ENCODE measurements at places on chromosomes 2 and 18.

DNA sequence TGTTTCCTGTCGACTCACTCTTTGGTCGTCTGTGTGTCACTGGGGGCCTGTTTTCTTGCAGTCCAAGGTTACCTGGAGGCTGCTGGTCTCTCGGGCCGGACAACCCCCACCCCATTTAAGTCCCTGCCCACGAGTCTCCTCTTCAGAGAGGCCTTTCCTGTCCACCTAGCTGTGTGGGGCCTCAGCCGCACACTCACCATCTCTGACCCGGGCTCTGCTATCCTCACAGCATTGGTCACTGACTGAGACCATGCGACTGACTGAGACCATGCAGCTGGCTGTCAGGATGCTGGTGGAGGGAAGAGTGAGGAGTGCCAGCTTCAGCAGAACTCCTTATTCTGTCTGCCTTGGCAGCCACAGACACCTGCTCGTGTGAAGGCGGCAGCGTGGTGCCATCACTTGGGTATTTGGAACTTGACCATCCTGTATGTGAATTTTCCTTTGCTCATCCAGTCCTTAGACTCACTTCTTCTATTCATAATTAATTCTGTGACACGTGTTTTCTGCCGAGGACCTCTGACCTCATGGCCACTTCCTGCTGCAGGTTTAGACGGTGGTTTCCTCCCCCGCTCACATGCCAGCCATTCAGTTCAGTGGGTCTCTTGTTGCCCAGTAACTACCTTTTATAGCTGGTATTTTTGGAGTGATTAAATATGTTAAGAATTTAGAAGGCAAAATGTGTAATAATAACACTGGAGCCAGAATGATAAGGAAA, 47.5 kb upstream of the ASB1 start:
- H3K4me1 ChIP-seq: peaks cover 26% of the 10 kb centered on the region
- peaks cover 5% of the 10 kb centered on the region for H3K36me3 ChIP-seq
- no peak overlapping the region for H3K4me3 ChIP-seq
- H3K27me3 ChIP-seq: no peaks in the 10 kb centered on the region
- DNase-seq: peak; percentile 45

DNA sequence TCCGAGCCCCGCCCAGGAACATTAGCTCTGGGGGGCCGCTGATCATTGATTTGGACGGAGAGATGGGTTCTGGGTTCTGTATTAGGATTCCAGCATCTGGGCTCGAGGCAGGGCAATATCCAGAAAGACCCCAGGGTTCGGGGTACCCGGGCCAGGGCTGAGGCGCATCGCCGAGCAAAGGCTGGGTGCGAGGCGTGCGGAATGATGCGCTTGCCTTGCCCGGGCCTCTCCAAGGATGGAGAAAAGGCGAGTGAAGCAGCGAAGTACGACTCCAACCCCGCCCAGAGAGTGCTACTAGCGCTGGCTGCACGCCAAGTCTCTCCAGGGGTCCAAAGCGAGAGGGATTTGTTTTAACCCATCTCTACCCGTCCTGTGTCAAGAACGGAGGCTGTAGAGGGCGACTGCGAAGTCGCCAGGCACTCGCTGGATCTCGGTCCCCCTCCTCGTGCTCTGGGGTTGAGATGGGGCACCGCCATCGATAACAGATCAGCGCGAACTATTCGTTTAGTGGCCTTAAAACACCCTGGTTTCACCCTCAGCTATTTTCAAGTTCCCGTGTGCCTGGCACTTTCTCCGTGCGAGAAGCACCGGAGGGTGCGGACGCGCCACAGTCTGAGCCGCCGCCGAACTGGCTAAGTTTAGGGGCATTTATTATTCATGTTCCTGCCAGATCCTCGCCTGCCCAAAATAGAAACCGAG, 1.9 kb downstream of the ADCYAP1 start:
- DNase-seq: peak; percentile 50
- no peak overlapping the region for H3K27ac ChIP-seq
- peaks cover 52% of the 10 kb centered on the region for H3K27me3 ChIP-seq
- H3K4me3 ChIP-seq: no peak overlapping the region
- no peaks in the 10 kb centered on the region for H3K36me3 ChIP-seq
- H3K4me1 ChIP-seq: peaks cover 37% of the 10 kb centered on the region

GRCh38 chr2:179235463-179236108, 29.0 kb downstream of the SESTD1 start:
- H3K27ac ChIP-seq: peak overlapping the region; percentile 64
- no peak for DNase-seq
- peaks cover 56% of the 10 kb centered on the region for H3K4me1 ChIP-seq
- no peaks in the 10 kb centered on the region for H3K27me3 ChIP-seq
- no peaks in the 10 kb centered on the region for H3K36me3 ChIP-seq

- H3K4me1 ChIP-seq: peaks cover 34% of the 10 kb centered on the region
- H3K27ac ChIP-seq: peak overlapping the region; percentile 75
- no peak for DNase-seq
These were observed 14.4 kb upstream of the TET3 start for GRCh38 chr2:73970141-73970803.

GRCh38 chr2:218878926-218879761, 1.5 kb upstream of the WNT10A start:
- peaks cover 30% of the 10 kb centered on the region for H3K4me1 ChIP-seq
- no peaks in the 10 kb centered on the region for H3K27me3 ChIP-seq
- H3K27ac ChIP-seq: no peak overlapping the region
- no peak overlapping the region for H3K4me3 ChIP-seq

DNA sequence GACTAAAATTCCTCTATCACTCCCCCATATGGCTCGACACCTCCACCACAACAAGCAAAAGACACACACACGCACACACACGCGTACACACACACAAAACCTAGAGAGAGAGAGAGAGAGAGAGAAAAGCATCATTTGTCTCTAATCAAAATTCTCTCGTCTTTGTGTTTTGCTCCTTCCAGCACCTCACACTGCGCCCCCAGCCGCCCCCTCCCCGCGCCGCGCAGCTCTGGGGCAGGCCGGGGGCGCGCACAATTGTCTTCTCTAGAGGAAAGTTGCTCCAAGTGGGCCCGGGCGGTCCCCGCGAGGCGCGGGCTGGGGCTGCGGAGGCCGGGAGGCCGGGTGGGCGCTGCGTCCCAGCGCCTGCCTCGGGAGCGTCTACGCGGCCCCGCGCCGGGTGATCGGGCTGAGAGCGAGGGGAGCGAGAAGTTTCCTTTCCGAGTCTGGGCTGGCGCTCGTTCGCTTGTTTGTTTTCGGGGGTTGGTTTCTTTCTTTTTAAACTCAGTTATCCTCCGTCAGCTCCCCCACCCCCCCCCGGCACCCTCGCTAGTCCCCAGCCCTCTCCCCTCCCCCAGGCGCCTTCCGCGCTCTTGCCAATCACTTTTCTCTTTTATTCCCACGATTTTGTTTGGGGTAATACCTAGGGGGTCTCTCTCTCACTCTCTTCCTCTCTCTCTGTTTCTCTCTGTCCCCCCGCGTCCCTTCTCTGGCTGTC, 4.1 kb downstream of the ZEB2 start:
- H3K27me3 ChIP-seq: no peaks in the 10 kb centered on the region
- peak overlapping the region; percentile 99 for H3K27ac ChIP-seq
- H3K36me3 ChIP-seq: no peaks in the 10 kb centered on the region
- H3K4me1 ChIP-seq: peaks cover 16% of the 10 kb centered on the region

- DNase-seq: no peak
- H3K4me3 ChIP-seq: no peak overlapping the region
- no peaks in the 10 kb centered on the region for H3K36me3 ChIP-seq
- peaks cover 17% of the 10 kb centered on the region for H3K4me1 ChIP-seq
These were observed 16.6 kb downstream of the KLHL29 start for GRCh38 chr2:23401427-23402204.

DNA sequence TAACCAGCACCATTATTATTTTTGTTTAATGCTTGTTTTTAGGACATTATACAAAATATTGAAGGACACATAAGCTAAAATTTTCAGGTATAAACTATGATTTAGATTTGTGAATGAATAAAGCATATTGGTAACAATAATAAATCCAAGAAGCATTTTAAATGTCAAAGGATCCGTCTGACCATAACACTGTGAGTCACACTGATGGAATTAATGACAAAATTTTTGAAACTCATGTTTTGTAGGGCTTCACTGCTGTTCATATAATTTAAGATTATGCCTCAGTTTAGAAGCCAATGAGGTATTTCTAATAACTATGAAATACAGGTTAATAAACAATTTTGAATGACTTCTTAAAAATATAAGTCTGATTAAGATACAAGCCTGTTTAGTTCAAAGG, 124.6 kb downstream of the TMEFF2 start:
- no peaks in the 10 kb centered on the region for H3K36me3 ChIP-seq
- no peaks in the 10 kb centered on the region for H3K27me3 ChIP-seq
- H3K4me1 ChIP-seq: no peaks in the 10 kb centered on the region
- no peak overlapping the region for H3K4me3 ChIP-seq
- no peak for DNase-seq

GRCh38 chr2:176081376-176081836, 2.4 kb downstream of the EVX2 start:
- peaks cover 95% of the 10 kb centered on the region for H3K27me3 ChIP-seq
- no peak overlapping the region for H3K27ac ChIP-seq

DNA sequence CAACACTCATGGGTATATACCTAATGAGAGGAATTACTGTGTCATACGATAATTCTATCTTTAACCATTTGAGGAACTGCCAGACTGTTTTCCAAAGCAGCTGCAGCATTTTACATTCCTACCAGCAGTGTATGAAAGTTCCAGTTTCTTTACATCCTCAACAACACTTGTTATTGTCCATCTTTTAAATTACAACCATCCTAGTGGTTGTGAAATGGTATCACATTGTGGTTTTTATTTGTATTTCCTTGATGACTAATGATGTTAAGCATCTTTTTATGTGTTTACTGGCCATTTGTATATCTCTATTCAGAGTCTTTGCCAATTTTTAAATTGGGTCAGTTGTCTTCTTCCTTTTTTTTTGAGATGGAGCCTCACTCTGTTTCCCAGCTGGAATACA, 4.0 kb upstream of the CKAP2L start:
- H3K27me3 ChIP-seq: no peaks in the 10 kb centered on the region
- peak overlapping the region; percentile 38 for H3K27ac ChIP-seq
- no peaks in the 10 kb centered on the region for H3K36me3 ChIP-seq
- peaks cover 14% of the 10 kb centered on the region for H3K4me1 ChIP-seq
- peak overlapping the region; percentile 38 for H3K4me3 ChIP-seq
- DNase-seq: no peak

GRCh38 chr2:197464175-197464574, 10.8 kb downstream of the COQ10B start:
- no peaks in the 10 kb centered on the region for H3K27me3 ChIP-seq
- H3K27ac ChIP-seq: no peak overlapping the region
- peaks cover 10% of the 10 kb centered on the region for H3K4me1 ChIP-seq
- peaks cover 32% of the 10 kb centered on the region for H3K36me3 ChIP-seq
- no peak for DNase-seq

DNA sequence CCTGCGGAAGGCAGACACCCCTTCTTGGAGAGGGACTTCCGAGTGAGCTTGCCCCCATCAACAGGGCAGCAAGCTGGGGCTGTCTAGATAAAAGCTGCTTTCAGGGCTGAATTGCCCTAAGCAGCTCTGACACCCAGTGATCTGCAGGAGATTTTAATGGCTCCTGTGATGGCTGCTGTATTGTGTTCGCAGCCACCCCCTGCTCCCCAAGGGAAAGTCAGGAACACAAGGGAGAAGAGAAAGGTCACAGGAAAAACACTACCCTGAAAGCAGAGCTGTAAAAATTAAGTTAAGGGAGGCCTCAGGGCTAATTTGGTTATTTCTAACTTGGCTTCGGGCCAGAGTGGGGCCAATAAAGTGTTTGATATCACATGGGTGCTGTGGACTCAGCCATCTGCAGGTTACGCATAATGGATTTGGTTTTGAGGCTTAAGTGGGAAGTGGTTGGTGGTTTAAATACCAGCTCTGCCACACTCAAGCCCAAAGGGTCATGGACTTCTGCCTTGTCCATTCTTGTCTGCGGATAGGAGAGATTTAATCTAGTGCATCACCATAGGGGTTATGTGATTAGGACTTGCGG, 147.6 kb downstream of the CLIP4 start:
- no peaks in the 10 kb centered on the region for H3K4me1 ChIP-seq
- H3K27me3 ChIP-seq: no peaks in the 10 kb centered on the region
- no peak for DNase-seq
- H3K4me3 ChIP-seq: no peak overlapping the region
- no peaks in the 10 kb centered on the region for H3K36me3 ChIP-seq
- no peak overlapping the region for H3K27ac ChIP-seq

DNA sequence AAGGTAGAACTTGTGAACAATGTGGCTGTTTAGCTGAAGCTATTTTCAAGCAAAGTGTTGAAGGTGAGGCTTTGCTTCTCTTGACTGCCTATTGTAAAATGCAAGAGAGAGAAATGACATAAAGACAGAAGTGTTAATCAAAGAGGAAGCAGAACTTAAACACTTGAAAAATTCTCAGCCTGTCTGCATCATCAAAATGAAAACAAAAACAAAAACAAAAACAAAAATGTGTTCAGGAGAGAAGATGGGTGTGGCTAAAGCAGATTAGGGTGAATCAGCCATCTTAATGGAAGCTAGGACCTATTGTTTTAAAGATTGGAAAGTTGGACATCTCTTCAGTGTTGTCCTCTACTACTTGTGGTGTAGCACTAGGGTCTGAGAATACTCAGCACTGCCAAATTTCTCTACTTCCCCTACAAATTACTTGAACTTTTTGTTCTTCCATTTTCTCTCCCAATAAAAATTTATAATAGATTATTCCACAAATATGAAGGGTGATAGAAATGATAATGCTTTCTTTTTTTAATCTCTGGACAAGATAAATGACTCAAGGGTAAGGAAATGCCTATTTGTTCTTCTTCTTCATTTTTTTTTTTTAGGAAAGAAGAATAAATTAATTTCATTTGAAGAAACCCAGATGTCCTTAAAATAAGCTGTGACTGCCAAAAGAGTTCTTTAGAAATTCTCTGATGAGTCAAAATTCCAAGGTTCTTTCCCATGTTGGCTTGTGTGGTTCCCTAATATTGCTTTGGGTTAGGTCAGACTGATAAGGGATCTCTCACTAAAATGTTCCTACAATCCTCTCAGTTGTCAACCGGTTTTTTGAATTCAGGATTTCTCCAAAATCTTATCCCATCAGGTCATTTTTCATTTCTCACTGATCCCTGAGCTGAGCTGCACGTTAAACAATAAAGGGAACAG, 571.2 kb upstream of the ZEB2 start:
- H3K4me1 ChIP-seq: no peaks in the 10 kb centered on the region
- no peak for DNase-seq
- no peaks in the 10 kb centered on the region for H3K36me3 ChIP-seq
- no peak overlapping the region for H3K4me3 ChIP-seq

GRCh38 chr2:176491172-176491904, 222.1 kb downstream of the MTX2 start:
- H3K27ac ChIP-seq: no peak overlapping the region
- no peaks in the 10 kb centered on the region for H3K36me3 ChIP-seq
- H3K4me3 ChIP-seq: no peak overlapping the region
- H3K4me1 ChIP-seq: peaks cover 6% of the 10 kb centered on the region
- H3K27me3 ChIP-seq: no peaks in the 10 kb centered on the region
- DNase-seq: no peak

- H3K27me3 ChIP-seq: no peaks in the 10 kb centered on the region
- H3K27ac ChIP-seq: no peak overlapping the region
- H3K36me3 ChIP-seq: peaks cover 99% of the 10 kb centered on the region
- peaks cover 8% of the 10 kb centered on the region for H3K4me1 ChIP-seq
These were observed 129.4 kb downstream of the TNS1 start for GRCh38 chr2:217873371-217873770.

DNA sequence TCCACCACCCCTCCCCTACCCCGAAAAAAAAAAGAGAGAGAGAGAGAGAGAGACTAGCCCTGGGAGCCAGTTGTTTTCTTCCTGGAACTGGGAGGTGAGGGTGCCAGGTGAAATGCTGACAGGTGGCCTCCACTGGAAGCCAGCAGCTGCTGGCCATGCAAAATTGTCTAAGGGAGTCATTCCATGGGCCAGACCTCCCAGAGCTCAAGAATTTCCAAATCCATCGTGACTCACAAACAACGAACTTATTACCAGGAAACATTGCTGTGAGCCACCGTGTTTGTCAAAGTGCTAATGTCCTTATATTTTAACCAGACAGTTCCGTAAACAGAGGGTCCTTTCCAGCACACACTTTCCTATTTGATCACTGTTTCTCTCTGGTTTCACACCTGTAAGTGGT, 68.5 kb upstream of the PID1 start:
- no peaks in the 10 kb centered on the region for H3K27me3 ChIP-seq
- H3K4me3 ChIP-seq: no peak overlapping the region
- H3K4me1 ChIP-seq: no peaks in the 10 kb centered on the region
- H3K27ac ChIP-seq: no peak overlapping the region

Measured in upper lobe of left lung (tissue), 6 donors.